ENCODE measurements at places on chromosomes 12 and 14. TPM values are rescaled to one million over a fixed set of nuclear protein-coding genes. Genes with fewer than 3 reads are reported as not detected.

The LIN52 gene
- polyA plus RNA-seq, result 6.1 TPM

The DHH gene
- 2.3 TPM for polyA plus RNA-seq

The AEBP2 gene
- polyA plus RNA-seq, result 36.0 TPM

The SYT10 gene
- polyA plus RNA-seq, result 0.06 TPM

The IFT81 gene
- polyA plus RNA-seq, result 1.3 TPM

The RNASE7 gene
- polyA plus RNA-seq, result not detected

The PLBD1 gene
- polyA plus RNA-seq, result 44.9 TPM

The RPL10L gene
- not detected for polyA plus RNA-seq

Measured in small intestine (tissue), 16 donors.